Omental fat pad (tissue), 4 donors: ENCODE measurements at places on chromosomes 3 and 15. TPM values are rescaled to one million over a fixed set of nuclear protein-coding genes. Genes with fewer than 3 reads are reported as not detected.

Gene MUSTN1
- 2.8 TPM for total RNA-seq

Gene THAP10
- total RNA-seq: 0.93 TPM

Gene TRIM71
- total RNA-seq: not detected

Gene ZBTB47
- total RNA-seq: 41.5 TPM

Gene ARHGEF3
- total RNA-seq: 16.9 TPM

Gene TMEM212
- not detected for total RNA-seq

Gene RAD18
- 7.8 TPM for total RNA-seq

Gene CACNA2D3
- total RNA-seq: 4.6 TPM

Gene ADPRH
- 8.7 TPM for total RNA-seq
